Cortex of kidney (tissue), 1 donor: ENCODE measurements at places on chromosomes 11 and 22.

GRCh38 chr11:66619080-66619554 is 2.7 kb downstream of the RBM14 start:
- no peak for DNase-seq

DNA sequence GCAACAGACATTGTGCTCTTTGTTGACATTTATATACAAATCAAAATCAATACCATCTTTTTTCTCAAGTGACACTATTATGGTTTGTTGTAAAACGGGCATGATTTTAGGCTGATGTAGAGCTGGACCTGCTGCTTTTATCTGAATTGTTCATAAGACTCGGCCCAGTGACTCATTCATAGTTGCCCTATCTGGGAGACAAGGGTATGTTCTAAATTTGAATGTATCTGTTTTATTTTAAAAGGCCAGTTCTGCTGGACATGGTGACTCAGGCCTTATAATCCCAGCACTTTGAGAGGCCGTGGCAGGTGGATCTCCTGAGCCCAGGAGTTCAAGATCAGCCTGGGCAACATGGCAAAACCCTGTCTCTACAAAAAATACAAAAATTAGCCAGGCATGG is 39.3 kb downstream of the CEP295 start:
- no peak for DNase-seq

GRCh38 chr11:79412761-79413160 is 28.1 kb downstream of the TENM4 start:
- DNase-seq = no peak

- no peak for DNase-seq
Measured at GRCh38 chr11:108364159-108364558, 103.2 kb downstream of the C11orf65 start.

- DNase-seq = no peak
Measured at GRCh38 chr11:104736502-104736901, 161.8 kb downstream of the CASP12 start.

DNA sequence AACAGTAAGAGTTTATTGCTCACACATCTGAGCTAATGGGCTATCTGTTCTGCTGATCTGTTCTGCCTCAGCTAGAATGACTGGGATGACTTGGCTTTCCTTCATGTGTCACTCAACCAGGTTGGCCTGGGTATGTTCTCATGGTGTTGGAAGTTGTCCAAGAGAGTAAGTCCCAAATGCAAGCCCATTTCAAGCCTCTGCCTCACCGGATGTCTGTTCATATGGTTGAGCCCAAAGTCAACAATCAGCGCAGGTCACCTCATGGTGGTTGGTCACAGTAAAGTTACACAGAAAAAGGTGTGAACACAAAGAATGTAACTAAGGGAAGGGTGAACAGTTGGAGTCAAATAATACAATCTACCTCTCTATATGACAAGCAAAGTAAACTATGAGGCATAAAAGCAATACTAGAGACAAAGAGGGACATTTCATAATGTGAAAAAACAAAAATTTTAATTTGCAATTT is 1.9 kb downstream of the GDPD4 start:
- DNase-seq = no peak

- no peak for DNase-seq
Measured at GRCh38 chr11:76642341-76642740, 28.2 kb downstream of the LRRC32 start.

DNA sequence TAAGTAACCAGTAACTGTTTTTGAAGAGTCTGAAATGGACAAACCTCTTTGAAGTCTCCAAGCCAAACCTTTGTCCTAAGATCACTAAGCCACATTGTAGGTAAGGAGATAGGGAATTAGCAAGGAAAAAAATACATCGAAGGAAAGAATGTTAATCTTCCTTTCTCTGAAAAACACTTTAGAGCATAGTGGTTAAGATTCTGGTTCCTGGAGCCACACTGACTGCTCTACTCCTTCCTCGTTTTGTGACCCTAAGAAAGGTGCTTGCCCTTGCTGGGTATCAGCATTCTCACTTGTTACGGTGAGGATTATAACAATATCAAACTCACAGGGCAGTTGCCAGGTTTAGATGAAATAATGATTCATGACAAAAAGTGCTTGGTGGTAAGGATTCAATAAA is 104.0 kb downstream of the SIK3 start:
- DNase-seq = no peak

DNA sequence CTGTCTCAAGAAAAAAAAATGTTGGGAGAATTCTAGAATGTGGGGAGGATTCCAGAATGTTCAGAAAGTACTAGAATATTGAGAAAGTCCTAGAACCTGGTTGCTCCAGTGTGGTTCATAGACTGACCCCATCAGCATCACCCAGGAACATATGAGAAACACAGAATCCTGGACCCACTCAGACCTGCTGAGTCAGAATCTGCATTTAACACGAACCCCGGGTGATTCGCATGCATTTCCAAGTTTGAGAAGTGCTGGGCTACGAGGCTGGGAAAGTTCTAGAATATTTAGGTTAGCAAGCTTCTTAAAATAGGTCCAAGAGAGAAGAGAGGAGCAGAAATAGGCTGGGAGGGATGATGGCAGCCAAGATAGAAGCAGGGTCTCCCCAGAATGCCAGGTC is 6.4 kb downstream of the C1QTNF6 start:
- no peak for DNase-seq
